ENCODE measurements at places on chromosomes 7 and 10. TPM values are rescaled to one million over a fixed set of nuclear protein-coding genes. Genes with fewer than 3 reads are reported as not detected.
A peak's percentile ranks its signal among the peaks of the same experiment; 100 is the strongest.

Gene NUDCD3
- total RNA-seq = 92.4 TPM

Gene HOXA9
- not detected for total RNA-seq

- DNase-seq = no peak
These were observed 444.3 kb downstream of the AUTS2 start for GRCh38 chr7:70042533-70042932.

Gene CPED1
- total RNA-seq = not detected

- no peak for DNase-seq
These were observed 5.9 kb downstream of the ADK start for GRCh38 chr10:74156919-74157289.

- no peak for DNase-seq
These were observed 307.3 kb downstream of the CAMK1D start for GRCh38 chr10:12656518-12657142.

DNA sequence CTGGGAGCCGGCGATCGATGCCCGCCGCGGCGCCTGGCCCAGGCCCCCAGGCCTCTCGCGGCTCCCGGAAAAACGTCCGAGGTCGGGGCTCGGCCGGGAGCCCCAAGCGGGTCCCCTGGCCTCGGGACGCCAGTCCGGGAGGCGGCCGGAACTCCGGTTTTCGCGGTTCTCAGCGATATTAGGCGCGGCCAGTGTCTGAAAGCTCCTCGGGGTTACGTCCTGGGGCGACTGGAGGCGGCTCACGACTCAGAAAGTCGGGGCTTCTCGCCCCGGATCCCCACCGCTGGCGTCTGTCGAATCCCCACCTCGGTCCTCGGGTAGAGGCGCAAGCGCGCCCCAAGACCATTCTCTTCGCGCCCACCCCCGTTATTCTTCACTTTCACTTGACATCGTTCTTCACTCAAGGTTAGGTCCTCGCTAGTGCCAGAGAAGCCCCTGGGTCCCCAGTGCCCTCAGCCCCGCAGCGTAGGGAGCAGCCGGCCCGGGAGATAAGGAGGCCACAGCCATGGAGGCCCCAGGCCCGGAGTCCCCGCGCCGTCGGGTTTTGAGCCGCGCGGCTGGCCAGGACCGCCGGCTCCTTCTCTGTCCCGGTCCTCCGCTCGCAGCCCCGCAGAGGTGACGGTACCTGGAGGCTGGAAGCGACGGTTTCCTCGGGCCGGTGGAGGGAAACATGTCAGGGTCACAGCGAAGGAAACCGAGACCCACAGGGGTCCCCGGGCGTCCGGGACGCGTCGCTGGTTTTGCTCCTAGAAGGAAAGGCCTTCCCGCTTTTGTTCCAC lies 35.2 kb upstream of the EBLN1 start:
- peak; percentile 54 for DNase-seq

GRCh38 chr10:36506697-36507496 lies 618.5 kb upstream of the ANKRD30A start:
- DNase-seq = no peak

Gene CYP3A7
- total RNA-seq = not detected

Gene LRWD1
- 16.4 TPM for total RNA-seq

DNA sequence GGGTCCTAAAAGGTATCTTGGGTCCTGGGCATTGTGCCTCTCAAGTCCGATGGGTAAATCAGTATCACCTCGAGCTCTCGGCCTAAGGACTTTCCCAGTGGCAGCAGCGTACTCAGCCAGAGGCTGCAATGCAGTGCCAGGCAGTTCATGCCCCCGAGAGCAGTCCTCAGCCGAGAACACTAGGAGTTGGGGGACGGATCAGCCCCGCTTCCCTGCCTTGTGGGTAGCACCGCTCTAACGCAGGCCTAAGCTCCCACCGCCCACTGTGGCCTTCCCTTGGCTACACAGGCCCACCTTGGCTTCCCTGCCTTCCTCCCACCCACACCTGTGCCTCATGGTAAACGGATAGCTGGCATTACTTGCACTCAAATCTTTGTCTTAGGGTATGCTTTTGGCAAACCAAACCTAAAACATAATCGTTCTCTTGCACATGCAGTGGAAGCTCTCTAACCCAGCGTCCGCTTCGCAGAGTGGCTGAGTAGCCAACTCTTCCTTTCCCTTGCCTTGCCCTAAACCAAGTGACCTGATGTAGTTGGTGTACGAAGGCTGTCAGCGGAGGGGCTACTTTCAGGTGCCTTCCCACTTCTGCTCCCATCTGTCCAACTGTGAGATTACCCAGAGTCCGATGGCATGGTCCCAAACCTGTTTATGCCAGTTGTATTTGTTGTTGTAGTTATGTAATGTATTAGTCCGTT lies 73.2 kb upstream of the CHST15 start:
- DNase-seq = no peak

Gene UPK3B
- total RNA-seq = 0.65 TPM

DNA sequence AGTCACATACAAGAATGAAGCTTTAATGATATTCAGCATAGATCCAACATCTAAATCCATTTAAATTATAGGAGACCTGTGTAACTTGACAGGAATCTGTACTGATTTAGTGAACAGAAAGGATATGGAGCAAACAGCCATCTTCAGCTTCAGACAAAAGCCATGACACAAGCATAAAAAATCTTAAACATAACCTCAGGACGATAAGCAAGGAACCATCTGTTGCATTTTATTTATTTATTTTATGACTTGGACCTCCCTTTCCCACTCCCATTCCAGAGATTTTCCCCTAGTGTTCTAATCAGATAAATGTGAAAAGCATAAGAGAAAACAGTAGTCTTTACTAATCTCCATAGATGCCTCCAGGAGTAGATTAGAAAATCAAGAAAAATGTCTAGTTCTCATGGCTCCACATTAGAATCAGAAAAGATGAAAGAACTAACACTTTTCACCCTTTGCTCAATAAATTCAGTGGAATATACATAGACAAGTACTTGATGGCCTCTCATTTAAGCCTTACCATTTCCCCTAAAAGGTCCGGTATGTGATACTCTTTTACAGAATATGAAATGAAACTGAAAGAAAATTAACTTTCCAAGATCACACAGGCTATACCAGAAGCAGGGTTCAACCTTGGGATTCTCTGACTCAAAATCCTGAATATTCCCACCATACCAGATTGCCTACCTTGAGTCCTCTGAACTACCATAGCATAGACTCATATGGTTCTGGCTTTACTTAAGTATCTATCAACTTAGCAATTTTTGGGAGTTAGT lies 15.2 kb downstream of the CACNA2D1 start:
- DNase-seq = no peak

Gene ATP6V1F
- 117 TPM for total RNA-seq

GRCh38 chr10:124194199-124194824 lies 100.9 kb upstream of the CHST15 start:
- no peak for DNase-seq

Gene TMEM213
- 0.19 TPM for total RNA-seq

DNA sequence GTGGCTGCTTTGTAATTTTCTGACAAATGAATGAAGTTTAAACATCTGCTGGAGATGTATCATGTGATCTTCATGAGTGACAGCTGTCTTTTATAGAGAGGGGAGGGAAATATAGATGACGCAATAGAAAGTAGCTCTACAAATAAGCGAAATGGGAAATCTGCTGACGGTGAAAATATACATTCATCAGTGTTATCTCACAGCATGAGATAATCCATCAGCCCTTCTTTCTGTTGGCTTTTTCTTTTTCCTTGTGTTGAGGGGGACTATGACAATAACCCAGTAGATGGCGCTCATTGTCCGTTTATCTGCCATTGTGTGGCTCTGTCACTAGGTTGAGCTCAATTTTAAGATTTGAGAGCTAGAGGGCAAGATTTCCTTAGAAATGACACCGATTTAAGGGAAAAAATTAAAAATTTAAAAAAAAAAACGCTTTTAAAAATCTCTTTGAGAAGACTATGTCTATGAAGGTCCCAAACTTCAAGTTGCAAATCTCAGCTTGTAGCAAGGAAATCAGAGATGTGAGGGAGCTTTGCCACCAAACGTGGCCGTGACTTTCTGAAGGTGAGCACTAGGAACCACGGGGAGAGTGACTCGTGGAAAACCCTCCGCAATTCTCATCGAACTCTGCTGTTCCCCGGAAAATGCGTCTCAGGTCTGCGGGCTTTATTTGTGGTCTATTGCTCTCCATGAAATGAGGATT lies 114.6 kb upstream of the SFMBT2 start:
- DNase-seq = peak; percentile 63

DNA sequence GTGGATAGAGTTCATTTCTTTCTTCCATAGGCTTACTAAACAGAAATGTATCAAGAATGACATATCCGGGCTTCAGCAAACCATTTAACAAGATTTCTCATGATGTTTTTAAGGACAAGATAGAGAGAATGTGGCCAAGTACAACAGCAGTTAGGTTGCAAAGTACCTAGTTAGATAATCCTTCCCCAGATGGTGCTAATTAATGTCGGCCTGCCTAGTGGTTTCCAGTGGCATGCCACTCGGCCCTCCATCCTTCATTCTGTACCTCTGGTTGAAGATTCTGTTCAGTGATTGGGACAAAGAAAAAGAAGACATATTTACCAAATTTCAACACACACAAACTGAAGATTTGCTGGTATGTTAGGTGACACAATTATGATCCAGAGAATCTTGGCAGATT lies 212.1 kb downstream of the MACC1 start:
- DNase-seq = no peak

Gene HOXA10
- total RNA-seq = not detected

DNA sequence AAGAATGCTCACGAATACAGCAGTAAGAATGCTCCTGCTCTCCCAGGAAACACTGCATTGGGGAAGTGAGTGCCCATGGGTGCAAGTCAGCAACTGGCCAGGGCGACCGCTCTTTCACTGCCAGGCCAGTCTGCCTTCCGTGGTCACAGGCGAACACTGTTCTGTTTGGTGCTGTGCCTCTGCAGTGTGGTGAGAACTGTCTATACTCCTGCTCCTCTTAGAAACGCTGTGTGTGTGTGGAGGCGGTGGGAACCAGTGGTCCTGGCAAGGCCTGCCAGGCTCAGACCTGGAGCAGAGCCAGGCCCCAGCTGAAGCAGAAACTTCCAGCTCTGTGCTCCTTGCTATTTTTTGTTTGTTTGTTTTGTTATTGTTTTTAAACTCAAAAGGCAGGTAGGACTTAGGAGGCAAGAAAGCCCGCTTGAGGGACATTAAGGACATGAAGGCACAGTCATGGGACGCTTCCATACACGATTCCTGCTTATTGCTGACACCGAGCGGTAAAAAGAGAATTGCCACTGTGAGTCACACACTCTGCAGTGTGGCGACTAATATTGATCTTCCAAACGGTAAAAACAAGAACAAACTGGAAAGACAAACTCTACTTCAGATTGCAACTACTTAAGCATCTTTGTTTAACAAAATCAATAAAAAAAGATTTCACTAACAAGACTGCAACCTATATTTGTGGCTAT lies 430.8 kb downstream of the DNAJB6 start:
- no peak for DNase-seq

DNA sequence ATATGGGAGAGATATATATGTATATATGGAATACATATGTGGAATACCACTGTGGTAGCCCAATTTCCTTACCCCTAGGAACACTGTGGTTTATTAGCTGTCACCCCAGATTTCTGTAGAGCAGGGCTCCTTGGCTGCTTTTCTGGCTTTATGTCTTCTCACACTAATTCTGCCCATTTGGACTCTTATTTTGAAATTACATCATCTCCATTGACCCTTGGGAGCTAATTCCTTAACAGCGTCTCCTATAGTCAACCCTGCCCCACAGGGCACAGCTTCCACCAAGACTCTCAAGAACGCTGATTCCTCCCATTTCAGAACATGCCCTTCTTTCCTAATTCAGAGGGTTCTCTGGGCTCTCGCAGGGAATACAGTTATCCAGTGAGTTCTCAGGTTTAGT lies 55.4 kb upstream of the TARP start:
- DNase-seq = no peak

DNA sequence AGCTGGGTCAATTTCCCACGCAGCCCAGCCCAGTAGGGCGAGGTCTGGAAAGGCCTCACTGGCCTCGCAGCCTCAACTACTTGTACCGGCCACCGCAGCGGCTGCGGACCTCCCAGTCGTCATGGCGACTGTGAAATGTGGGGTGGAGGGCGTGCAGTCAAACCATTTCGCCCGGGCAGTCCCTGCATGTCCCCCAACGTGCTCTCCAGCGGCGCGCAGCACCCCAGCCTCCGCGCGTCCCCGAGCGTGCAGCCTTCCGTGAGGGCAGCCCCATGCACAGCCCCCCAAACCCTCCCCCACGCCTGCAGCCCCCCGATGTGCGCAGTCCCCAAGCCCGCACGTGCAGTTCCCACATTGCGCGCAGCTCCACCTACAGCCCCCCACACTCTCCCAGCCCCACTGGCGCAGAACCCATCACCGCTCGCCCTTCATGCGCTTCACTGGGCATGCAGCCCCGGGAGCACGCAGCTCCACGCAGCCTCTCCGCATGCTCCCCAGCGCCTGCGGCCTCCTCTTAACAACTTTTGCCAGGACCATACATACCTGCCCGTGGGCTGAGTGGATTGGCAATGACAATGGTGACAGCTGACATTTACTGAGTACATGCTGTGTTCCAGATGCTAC lies 34.5 kb upstream of the SFTPD start:
- DNase-seq = no peak

Gene GTF2I
- total RNA-seq = 113 TPM

Gene FAM53B
- total RNA-seq = 25.5 TPM

- no peak for DNase-seq
These were observed 3.2 kb upstream of the LIPF start for GRCh38 chr10:88661018-88661417.

Gene CCDC172
- total RNA-seq = not detected

Gene HOXA4
- total RNA-seq = not detected

Gene ERCC6
- total RNA-seq = 17.5 TPM

DNA sequence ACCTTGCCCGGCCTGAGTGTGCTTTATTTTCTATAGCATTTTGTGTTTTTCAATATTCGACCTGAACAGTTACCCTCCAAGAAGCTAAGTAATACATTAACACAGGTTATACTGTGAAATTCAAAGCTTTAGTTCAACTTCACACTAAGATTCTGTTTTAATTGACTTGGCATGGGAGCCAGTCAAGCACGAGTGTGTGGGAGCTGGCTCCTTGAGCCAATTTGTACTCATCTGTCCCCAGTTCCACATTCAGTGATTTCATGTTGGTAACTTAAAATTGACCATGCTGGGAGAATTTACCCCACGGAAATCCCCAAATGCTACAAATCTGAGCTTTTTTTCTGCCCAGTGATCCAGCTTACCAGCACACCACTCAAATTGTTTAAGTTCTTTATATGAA lies 20.3 kb downstream of the TSPAN12 start:
- DNase-seq = no peak

GRCh38 chr7:18597754-18598153 lies 102.2 kb downstream of the HDAC9 start:
- DNase-seq = no peak

- DNase-seq = no peak
These were observed 89.8 kb downstream of the SEMA3A start for GRCh38 chr7:84104826-84105225.

DNA sequence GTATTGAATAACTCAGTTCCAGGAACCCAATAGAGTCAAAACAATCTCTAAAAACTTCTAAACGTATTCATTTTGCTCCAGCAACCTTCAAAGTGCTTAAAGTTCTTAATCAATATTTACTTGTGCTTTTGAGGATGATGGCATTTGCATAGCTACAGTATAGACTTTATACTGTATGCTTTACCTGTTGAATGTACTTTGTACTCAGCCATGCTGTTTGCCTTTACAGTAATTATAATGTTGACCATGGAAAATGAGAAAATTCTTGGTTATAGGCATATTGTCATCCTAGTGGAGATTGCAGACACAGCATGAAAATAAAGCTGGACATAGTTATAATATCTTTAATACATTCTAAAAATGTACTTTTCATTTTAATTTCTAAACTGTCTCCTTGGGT lies 762.7 kb upstream of the PHF14 start:
- DNase-seq = no peak

- no peak for DNase-seq
These were observed 199.7 kb downstream of the ANK3 start for GRCh38 chr10:60189861-60190475.

All from activated CD4-positive, alpha-beta memory T cell treated with anti-CD3 and anti-CD28 coated beads for 36 hours (primary cell).